ENCODE measurements at places on chromosomes 3 and 15.

DNA sequence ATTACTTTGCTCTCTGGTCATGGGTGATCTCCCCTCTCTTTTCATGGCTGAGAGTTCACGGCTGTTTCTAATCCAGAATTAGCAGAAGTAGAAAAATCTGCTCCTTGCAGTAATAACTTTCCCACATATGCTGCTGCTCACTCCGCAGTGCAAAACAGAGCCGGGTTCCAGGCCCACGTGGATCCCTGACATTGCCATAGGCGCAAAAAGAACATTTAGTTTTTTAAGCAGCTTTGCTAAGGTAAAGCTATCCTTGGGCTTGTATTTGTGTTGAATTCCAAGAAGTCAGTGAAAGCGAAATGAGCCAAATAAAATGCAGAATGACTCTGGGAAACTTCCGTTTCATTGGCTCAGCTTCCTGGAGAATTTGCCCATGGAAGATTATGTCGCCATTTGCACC is 633.7 kb upstream of the SUCLG2 start:
- DNase-seq = no peak

GRCh38 chr3:161489395-161489794 is 7.2 kb upstream of the OTOL1 start:
- no peak for DNase-seq

GRCh38 chr3:47016934-47017435 is 37.5 kb downstream of the NBEAL2 start:
- DNase-seq = no peak

DNA sequence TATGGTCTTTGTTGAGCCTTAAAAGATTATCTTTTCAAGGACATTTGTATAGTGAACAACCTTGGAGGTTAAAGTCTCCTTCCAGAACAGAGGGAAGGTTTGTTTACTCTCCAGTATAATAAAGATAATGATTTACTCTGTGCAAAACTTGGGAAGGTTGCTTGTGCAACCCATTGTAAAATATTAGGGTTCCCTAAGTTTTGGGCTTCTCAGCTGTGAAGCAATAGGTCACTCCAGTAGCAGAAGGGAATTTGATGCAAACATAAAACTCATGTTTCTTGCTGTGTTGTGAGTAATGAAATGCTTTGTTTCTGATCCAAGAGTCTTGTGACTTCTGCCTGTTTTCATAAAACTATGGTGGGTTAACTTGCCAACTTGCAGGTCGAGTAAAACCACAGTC is 177.5 kb downstream of the SUCNR1 start:
- no peak for DNase-seq

DNA sequence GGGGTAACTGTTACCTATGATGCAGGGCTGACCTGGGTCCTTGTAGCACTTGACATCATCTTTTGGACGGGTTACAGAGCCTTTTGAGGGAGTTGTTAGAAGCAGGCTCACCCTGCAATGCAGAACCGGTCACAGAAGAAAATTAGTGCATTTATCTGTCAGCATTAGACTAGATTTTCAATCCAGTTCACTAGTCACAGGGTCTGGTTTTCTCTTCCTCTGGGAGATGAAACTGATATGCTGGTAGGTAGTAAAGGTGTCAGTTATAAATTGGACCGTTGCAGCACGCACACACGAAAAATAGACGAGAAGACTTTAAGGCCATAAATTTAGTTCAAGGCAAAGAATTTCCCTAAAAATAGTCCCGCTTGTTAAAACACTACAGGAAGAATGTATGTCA is 532.3 kb upstream of the ATP11B start:
- DNase-seq = no peak

DNA sequence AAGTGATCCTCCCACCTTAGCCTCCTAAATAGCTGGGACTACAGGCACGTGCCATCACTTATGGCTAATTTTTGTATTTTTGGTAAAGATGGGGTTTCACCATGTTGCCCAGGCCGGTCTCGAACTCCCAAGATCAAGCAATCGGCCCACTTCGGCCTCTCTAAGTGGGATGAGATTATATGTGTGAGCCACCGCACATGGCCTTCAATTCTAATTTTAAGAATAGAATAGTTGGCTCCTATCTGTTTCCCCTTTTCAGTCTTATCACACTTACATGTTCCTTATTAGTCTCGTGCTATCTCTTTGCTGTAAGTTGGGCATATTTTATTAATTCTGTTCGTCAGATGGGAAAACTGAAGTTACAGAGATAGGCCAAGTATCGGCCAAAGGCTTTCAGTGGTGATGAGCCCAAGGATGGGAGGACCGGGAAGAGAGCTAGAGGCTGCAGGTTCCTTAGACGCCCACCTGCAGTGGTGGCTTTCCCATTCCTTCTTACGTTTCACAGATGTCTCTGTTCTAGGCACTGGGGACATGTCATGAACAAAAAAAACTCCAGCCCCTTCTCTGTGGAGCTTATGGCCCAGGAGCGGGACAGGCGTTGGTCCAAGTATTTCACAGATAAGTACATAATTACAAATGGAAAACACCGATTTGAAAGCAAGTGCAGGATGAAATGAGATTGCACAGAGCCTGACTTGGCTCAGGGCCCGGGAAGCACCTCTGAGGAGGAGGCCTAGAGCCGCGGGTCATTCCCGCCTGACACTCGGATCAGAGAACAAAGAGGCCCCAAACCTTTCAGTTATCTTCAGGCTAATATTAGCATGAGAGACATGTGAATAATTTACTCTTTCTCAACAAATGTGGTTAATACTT is 91.1 kb upstream of the KLF13 start:
- DNase-seq = no peak

DNA sequence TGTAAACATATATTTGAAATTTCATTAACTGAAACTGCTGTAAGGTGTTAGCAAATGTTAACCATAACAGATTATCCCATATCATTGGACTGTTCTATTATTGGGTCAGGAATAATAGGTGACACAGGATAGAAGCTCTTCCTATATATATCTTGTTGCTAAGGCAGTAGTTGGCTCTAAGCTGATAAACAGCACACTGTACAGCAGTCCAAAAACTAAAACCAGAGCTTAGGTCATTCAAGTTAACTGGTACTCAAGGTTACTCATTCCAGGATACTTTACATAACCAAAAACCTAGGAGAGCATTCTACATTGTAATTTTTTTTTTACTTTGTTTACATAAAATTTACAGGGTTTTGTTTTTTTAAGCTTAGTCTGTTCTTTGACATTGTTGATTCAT is 8.9 kb downstream of the DNAJC19 start:
- no peak for DNase-seq

DNA sequence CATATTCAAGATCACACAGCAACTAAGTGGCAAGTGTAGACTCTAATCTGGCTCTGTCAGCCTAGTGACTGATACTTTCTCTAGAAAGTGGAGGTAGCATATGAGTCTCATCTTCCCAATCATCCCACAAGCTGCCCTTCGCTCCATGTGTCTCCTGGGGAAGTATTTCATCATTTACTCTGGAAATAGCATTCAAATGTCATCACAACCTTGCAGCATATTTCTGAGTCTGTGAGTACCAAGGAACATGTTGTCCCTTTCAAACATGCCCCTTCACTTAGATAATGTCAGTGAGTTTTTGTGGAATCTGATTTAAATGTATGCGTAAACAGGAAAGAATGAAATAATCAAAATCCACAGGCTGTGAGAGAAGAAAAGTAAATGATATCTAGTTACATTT is 322.9 kb downstream of the SLC9A9 start:
- DNase-seq = no peak

Measured in stimulated activated CD8-positive, alpha-beta memory T cell treated with anti-CD3 and anti-CD28 coated beads, Interleukin-2, amount 100 ng/mL, for 1 hour (primary cell).